ENCODE measurements at places on chromosomes 4 and X.

DNA sequence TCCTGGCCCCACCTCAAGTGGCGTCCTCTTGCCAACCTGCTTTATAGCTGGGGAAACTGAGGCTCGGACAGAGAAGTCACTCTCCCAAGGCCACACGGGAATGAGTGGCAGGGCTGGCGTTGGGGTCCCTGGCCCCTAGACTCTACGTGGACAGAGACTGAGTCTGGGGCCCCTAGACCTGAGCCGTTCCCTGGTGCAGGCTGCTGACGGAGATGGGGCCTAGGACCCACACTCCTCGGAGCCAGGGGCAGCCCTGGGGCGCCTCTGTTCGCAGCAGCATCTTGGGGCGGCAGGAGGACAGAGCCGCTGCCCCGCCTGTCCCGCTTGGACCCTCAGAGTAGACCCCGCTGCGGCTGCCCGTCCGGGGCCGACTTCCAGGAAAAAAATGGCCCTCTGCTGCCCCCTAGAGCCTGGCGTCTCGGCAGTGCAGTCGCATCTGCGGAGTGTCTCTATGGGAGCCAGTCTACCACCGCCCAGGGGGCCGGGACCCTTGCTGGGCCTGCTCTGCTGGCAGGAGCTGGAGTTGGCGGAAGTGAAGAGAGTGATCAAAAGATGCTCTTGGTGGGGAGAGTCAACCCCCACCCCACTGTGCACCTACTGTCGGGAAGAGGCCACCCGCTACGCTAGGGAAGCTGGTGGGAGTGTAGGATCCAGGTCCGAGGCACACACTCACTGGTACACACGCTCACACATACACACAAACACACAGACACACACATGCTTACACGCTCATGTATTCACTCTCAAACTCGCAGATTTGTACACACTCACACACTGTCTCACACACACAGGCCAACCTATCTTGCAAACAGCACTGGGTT, 220.1 kb downstream of the AFAP1 start:
- peak; percentile 16 for DNase-seq

- no peak for DNase-seq
Measured at GRCh38 chr4:36082817-36083216, 161.5 kb downstream of the ARAP2 start.

DNA sequence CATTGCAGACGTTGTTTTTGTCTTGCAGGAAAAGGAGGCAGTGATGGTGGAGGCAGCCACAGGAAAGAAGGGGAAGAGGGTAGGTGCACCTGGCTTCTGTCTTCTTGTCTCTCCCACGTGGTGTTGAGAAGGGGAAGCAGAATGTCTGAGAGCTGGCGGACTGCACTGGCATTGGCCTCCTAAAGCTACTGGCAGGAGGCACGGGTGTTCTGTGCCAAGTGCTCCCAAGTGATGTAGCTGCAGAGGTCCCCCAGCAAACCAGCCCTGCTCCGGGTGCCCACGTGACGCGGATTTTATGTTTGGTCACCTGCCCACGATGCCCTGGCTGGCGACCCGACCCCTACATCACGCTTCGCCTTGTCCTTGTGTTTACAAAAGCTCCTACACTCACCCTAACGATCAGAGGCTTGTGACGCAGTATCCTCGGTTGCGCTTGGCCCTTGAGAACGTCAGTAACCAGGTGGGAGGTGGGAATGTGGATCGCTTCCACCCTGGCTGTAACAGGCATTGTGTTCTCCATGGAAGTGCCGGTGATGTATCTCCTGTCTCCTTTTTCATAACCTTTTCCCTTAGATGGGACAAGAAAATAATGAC, 28.5 kb upstream of the XG start:
- no peak for DNase-seq

DNA sequence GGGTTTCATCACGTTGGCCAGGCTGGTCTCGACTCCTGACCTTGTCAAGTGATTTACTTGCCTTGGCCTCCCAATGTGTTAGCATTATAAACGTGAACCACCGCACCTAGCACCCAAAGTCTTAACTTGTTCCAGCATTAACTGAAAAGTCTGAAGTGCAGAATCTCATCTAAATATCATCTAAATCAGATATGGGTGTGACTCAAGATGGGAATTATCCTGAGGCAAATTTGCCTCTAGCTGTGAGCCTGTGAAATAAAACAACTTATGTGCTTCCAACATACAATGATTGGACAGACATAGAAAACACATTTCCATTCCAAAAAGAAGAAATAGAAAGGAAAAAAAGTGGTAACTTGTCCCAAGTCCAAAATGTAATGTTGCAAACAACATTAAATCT, 641.1 kb upstream of the ATOH1 start:
- DNase-seq: no peak

DNA sequence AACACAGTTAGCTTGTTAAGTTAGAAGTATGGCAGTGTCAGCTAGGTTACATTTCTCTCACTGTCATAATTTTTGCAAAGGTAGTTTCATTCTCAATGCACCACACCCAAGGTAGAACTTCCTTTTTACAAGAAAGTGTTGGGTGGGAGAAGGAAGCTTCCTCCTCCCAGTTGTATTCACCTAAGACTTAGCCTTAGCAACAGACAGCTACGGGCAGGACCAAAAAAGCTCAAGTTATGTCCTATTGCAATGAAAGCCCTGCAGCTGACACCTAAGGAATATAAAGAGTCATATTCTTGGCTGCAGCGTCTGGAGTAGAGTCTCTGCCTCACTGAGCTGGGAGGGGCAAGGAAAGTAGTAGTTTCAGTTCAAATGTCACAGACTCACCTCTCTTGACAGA, 25.1 kb upstream of the PRDM8 start:
- no peak for DNase-seq

DNA sequence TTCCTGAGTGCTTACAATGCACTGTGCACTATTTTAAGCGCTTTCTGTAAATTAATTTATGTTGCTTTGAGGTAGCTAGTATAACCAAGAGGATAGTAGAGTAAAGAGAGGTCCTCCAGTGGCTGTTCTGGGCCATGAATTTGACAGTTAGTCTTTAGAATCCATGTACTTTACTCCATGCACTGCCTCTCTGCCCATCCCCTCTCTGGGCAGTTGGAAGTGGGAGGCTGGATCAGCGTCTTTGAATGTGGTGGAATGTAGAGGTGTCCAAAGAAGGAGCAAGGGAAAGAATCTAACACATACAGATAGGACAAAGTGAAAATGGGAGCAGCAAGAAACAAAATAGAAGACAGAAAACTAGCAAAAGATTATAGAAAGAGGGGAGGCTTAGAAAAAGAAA, 712.6 kb downstream of the GRID2 start:
- no peak for DNase-seq

DNA sequence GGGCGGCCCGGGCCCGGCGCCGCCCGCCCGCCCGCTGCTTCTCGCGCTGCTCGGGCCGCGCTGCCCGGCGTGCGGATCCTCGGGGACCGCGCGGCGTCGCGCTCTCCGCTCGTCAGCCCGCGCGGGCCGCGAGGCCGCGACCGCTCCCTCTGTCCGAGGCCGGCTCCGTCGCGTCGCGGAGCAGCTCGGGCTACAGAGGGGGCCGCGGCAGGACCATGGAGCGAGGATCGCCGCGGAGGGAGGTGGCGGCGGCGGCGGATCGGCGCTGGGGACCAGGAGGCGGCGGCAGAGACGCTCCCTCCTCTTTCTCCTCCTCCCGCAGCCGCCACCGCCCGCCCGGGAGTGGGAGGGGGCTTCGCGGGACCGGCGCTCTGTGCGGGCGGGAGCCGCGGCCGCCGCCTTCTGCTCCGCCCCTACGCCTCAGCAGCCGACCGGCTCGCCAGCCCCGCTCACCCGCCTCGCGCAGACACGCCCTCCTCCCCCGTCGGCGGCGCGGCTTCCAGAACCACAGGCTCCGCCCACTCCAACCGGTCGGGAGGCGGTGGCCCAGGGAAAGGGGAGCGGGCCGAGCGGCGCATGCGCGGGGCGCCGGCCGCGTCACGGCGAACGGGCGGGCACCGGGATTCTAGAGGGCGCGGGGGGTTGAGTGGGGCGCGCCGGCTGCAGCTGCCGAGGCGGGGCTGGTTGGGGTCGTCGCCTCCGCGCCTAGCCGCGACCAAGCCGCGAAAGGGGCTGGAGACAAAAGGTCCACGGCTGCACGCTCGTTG, at the start of gene CASK:
TSS of gene CASK (minus strand) at position 344 of the 767 bp plus-strand sequence. CDS start 566 bp downstream, outside the sequence.
- DNase-seq: peak; percentile 86

GRCh38 chr4:29304595-29304994, 1415.6 kb upstream of the PCDH7 start:
- no peak for DNase-seq
